HepG2 (cell line): ENCODE measurements at places on chromosomes 5 and 9.

DNA sequence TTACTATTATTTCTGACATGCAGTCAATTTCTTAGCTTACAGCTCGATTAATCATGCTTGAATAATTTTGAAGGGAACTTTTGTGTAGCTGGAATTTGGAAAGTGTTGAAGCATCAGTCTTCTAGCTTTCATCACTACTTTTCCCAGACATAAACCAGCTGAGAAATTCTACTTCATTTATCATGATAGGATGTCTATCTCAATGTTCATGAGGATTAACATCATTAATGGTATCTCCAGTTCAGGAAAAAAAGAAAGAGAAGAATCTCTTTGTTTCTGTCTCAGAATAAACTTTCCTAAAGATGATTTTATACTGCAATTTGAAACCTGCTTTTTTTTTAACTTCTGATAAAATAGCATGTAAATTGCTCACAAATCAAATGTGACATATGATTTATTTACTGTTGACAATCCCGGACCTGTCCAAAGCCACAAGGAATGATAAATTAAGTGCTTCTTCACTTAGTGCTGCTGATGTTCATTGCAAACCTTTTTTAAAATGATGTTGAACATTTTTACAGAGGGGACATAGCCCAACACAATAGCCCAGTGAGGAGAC, 412.1 kb upstream of the CLINT1 start:
- DNase-seq = no peak
- no peak overlapping the region for H3K4me3 ChIP-seq
- H3K27me3 ChIP-seq = no peaks in the 10 kb centered on the region
- H3K4me1 ChIP-seq = no peaks in the 10 kb centered on the region

- H3K27ac ChIP-seq = peak overlapping the region; percentile 92
- DNase-seq = peak; percentile 81
Observed at GRCh38 chr9:129496473-129497004, 124.4 kb downstream of the C9orf50 start.

- H3K4me1 ChIP-seq = no peaks in the 10 kb centered on the region
- H3K27me3 ChIP-seq = no peaks in the 10 kb centered on the region
- no peak overlapping the region for H3K27ac ChIP-seq
- no peaks in the 10 kb centered on the region for H3K36me3 ChIP-seq
- no peak for DNase-seq
Observed at GRCh38 chr9:90818279-90818678, 16.7 kb downstream of the SYK start.

DNA sequence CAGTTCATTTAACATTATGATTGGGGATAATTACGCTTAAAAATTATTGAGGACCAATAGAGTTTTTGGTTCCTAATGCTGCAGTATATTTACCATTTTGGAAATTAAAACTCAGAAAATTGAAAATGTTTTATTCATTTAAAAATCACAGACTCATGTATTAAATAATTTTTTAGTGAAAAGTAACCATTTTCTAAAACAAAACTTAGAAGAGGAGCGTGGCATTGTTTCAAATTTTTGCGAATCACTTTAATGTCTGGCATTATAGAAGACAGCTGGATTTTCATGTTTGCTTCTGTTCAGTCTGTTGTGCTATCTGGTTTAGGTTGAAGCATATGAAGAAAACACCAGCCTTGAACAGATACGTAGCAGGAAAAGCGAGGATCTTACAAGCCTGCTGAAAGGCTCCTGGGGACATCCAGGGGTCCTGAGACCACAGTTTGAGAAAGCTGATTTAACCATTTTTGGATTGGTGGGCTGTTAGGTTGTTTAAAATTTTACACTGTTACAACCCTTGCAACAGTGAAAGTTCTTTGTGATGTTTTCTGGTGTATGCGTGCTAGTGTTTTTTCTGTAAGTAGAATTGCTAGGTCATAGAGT, 1.6 kb downstream of the ZFYVE16 start:
- no peaks in the 10 kb centered on the region for H3K36me3 ChIP-seq
- peak overlapping the region; percentile 93 for H3K4me3 ChIP-seq
- DNase-seq = no peak

- H3K27ac ChIP-seq = no peak overlapping the region
- H3K4me3 ChIP-seq = no peak overlapping the region
- H3K4me1 ChIP-seq = no peaks in the 10 kb centered on the region
Observed at GRCh38 chr5:106454651-106455415, 1215.9 kb downstream of the EFNA5 start.

DNA sequence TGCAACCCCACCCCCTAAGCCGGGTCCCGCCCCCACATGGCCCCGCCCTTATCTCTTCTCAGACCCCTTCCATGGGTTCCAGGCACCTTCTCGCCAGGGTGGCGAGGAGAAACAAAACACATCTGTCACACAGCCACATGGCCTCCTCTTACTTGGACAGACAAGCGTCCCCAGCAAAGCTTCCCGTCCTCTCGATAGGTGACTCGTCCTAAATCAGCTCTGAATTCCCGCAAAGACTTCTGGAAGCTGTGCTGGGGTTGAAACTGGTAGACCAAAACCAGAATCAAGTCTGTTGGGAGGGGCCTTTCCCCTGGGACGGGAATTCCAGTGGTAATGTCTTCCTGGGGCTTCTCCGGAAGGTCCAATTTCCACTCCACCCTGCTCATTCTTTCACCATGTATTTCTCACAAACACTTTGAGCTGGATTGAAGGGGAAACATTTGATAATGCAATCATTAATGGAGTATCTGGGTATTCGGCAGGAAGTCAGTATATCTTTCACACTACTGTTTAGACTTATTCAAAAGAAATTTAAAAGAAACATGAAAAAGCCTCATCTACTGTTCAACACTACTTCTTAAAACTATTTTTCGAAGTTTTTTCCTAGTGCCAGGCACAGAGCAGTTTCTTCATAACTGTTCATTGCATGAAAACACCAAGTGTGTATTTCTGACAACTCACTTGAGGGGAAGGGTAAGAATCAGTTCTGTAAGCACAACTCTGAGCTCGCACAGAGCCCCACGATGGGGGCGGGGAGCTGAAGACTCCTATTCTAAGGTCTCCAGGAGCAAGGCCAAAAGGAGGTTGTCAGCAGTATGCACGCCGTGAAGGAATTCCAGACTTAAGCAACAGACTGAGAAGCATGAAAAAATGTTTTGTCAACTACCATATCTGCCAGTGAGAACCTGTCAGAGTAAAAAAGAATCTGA, 644 bp upstream of the CTNNAL1 start:
- peaks cover 1% of the 10 kb centered on the region; the same call in 2 of the 3 replicates for H3K36me3 ChIP-seq
- DNase-seq = no peak
- peaks cover 45% of the 10 kb centered on the region for H3K4me1 ChIP-seq
- H3K27me3 ChIP-seq = no peaks in the 10 kb centered on the region
- peak overlapping the region; percentile 46 for H3K4me3 ChIP-seq
- H3K27ac ChIP-seq = peak overlapping the region; percentile 65

- no peak overlapping the region for H3K27ac ChIP-seq
- H3K27me3 ChIP-seq = no peaks in the 10 kb centered on the region
- H3K4me1 ChIP-seq = no peaks in the 10 kb centered on the region
- no peak for DNase-seq
- H3K36me3 ChIP-seq = no peaks in the 10 kb centered on the region
- H3K4me3 ChIP-seq = no peak overlapping the region
Observed at GRCh38 chr9:89984214-89984613, 379.4 kb downstream of the GADD45G start.

- DNase-seq = no peak
- no peaks in the 10 kb centered on the region for H3K4me1 ChIP-seq
- no peak overlapping the region for H3K4me3 ChIP-seq
- H3K27me3 ChIP-seq = no peaks in the 10 kb centered on the region
- H3K36me3 ChIP-seq = no peaks in the 10 kb centered on the region
- no peak overlapping the region for H3K27ac ChIP-seq
Observed at GRCh38 chr9:111868475-111868874, 28.1 kb upstream of the UGCG start.
